ENCODE measurements at places on chromosomes 1 and 21.
A peak's percentile ranks its signal among the peaks of the same experiment; 100 is the strongest.

DNA sequence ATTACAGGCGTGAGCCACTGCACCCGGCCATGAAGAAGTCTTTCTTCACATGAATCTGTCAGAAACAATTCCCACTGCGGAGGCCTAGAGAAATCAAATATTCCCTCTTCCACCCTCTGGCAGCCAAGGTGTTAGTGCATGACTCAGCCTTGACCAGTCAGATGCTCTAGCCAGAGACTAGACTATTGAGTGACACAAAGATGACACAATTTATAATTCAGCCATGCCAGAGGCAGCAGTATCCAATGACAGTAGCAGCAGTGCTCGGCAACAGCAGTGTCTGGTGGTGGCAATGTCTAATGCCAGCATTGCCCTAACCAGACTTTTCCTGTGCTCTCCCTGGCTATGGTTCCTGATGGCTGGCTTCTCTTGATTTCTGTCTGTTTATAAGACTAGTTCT lies 8.7 kb downstream of the CTXND2 start:
- no peak for DNase-seq
- H3K4me1 ChIP-seq = no peaks in the 10 kb centered on the region
- H3K27ac ChIP-seq = no peak overlapping the region

DNA sequence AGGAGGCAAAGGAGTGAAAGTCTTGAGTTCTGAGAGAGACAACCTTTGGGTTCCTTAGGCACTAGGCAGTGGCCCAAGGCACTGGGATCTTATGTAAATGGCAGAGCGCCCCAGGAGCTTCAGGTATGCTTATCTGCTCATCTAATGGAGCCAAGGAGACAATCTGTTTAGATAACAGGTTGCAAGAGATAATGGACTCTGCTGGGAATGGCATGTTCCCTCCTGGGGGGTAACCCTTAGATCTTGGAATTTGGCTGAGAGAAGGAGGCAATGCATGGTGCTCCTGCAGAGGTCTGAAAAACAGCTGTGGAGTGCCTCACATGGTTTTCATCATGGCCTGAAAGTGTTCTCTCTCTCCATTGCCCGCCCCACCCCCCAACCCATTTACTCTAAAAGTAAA lies 44.1 kb upstream of the WLS start:
- H3K27me3 ChIP-seq = no peaks in the 10 kb centered on the region
- no peak for DNase-seq
- H3K36me3 ChIP-seq = no peaks in the 10 kb centered on the region
- H3K4me3 ChIP-seq = no peak overlapping the region
- H3K4me1 ChIP-seq = no peaks in the 10 kb centered on the region
- H3K27ac ChIP-seq = no peak overlapping the region

DNA sequence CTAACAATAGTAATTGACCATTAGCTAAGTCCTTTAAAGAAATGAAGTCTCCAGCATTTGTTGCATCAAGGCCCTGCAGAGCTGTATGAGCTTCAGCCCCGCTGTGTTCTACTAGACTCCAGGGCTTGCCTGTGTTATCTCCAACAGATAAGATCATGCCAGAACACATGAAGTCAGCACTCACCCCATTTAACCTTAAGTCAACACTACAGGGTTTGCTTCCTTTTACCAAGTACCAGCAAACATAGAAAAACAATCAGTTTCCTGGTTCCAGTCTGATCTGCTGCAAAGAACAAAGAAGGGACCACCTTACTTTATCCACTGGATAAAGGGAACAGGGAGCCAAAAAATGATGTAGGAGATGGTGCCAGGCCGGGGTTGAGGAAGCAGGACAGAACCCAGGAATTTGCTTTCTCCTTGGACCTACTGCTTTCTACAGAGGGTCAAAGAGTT lies 41.3 kb upstream of the ENAH start:
- peaks cover 5% of the 10 kb centered on the region for H3K4me1 ChIP-seq
- no peaks in the 10 kb centered on the region for H3K36me3 ChIP-seq
- peak overlapping the region; percentile 17 for H3K27ac ChIP-seq
- no peaks in the 10 kb centered on the region for H3K27me3 ChIP-seq

DNA sequence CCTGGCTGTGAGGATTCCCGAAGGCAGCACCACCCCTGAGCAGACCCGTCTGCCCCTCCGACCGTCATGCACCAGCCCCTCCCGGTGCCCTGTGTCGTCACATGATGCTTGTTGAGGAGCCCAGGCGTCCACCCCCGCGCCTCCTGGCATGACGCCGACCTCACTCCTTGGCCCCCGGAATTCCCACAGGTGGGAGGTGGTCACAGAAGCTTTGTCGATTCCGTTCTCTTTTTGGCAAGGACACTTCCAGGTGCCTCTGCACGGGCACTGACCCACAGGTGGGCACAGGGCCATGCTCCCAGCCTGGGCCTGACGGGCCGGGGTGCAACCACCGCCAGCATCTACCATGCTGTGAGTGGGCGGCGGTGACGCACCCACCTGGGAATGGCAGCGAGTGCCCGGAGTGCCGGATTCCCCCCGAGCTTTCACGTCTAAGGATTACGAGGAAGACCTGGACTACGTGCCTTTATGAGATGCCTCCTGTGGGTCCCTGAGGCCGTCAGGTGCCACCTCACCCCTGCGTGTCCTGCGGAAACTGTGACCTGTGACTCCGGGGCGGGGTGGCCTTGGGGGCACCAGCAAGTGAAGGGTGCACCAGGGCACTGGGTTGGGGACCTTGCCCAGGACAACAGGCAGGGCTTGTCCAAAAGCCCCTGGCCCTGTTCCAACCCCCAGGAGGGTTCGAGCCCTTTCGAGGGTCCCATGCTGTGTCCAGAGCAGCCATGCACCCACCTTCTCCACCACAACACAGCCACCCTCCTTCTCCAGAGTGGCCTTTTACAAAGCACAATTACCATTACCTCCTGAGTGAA lies 31.4 kb upstream of the COL6A1 start:
- DNase-seq = no peak
- no peaks in the 10 kb centered on the region for H3K27me3 ChIP-seq
- peak overlapping the region; percentile 34 for H3K4me3 ChIP-seq
- H3K27ac ChIP-seq = no peak overlapping the region
- H3K36me3 ChIP-seq = no peaks in the 10 kb centered on the region
- peaks cover 14% of the 10 kb centered on the region for H3K4me1 ChIP-seq

DNA sequence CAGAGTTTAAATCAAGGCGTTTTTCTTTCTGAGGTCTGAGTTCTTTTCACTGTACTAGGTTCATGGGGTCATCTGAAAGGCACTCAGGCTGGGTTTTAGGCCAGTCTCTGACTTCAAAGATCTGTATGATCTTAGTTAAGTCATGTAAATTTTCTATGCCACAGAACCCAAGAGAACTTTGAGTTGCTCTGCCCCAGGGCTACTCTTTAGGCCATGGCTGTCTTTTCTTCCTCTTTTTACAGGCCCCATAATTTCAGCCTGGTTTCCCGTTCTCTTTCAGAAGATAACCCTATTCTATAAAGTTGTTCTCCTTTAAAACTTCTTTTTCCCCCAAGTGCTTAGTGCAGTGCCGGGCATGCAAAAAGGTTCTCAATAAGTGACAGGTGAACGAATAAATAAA lies 26.1 kb downstream of the METTL13 start:
- no peaks in the 10 kb centered on the region for H3K27me3 ChIP-seq
- H3K27ac ChIP-seq = no peak overlapping the region
- H3K4me1 ChIP-seq = no peaks in the 10 kb centered on the region
- no peak for DNase-seq

GRCh38 chr1:241950390-241950789 lies 7.2 kb upstream of the BECN2 start:
- H3K4me1 ChIP-seq = no peaks in the 10 kb centered on the region
- no peak overlapping the region for H3K27ac ChIP-seq
- no peak overlapping the region for H3K4me3 ChIP-seq
- no peaks in the 10 kb centered on the region for H3K36me3 ChIP-seq
- no peak for DNase-seq
- H3K27me3 ChIP-seq = no peaks in the 10 kb centered on the region

DNA sequence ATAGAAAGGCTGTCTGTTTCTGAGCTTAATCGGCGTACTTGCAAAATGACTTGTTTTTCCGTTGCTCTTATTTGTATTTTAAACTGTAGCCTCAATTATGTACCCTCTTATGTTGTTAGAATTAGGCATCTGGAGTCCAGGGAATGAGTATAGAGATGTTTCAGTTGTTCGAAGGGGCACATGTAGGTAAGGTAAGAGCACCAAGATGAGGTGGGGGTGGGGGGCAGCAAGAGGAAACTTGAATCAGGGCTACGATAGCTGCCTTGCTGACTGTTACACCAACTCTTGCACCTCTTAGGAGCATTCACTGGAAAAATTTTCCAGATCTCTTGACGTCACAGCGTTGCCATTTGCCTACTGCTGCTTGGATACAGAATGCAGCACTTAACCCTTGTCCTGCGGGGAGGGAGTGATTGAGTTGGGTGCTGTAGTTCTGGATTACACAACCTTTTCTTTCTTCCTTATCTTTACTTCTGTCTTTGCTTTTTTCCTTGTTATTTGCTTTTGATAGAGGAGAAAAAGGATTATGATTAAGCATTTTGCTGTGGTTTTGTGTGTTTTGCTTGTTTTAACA lies 3.2 kb downstream of the ATP1B1 start:
- H3K4me1 ChIP-seq = peaks cover 88% of the 10 kb centered on the region
- H3K36me3 ChIP-seq = no peaks in the 10 kb centered on the region
- peak overlapping the region; percentile 97 for H3K27ac ChIP-seq
- no peaks in the 10 kb centered on the region for H3K27me3 ChIP-seq

GRCh38 chr1:25700626-25701025 lies 84.0 kb downstream of the MAN1C1 start:
- DNase-seq = no peak
- no peak overlapping the region for H3K4me3 ChIP-seq
- H3K27ac ChIP-seq = peak overlapping the region; percentile 65
- H3K4me1 ChIP-seq = peaks cover 21% of the 10 kb centered on the region
- H3K27me3 ChIP-seq = no peaks in the 10 kb centered on the region
- no peaks in the 10 kb centered on the region for H3K36me3 ChIP-seq

- H3K4me1 ChIP-seq = peaks cover 22% of the 10 kb centered on the region
- no peaks in the 10 kb centered on the region for H3K27me3 ChIP-seq
- H3K4me3 ChIP-seq = no peak overlapping the region
Measured at GRCh38 chr21:36749935-36750575, 51.1 kb downstream of the SIM2 start.

- H3K4me3 ChIP-seq = no peak overlapping the region
- H3K27me3 ChIP-seq = no peaks in the 10 kb centered on the region
- no peak for DNase-seq
- peaks cover 12% of the 10 kb centered on the region for H3K4me1 ChIP-seq
- no peaks in the 10 kb centered on the region for H3K36me3 ChIP-seq
Measured at GRCh38 chr1:15364740-15365139, 44.9 kb upstream of the EFHD2 start.

DNA sequence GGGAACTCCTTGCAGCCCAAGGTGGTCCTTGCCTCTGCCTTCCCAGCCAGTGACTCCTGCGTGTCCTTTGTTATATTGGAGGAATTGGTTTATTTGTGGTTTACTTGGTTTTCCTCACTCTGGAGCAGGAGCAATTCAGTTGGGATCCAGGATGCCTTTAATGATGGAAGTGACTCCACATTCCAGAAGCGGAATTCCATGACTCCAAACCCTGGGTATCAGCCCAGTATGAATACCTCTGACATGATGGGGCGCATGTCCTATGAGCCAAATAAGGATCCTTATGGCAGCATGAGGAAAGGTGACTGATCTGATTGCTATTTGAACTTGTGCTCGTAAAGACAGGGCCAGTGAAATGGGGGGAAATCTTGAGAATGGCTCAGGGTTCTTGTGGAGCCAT lies 15.1 kb upstream of the PIGV start:
- no peaks in the 10 kb centered on the region for H3K27me3 ChIP-seq
- peaks cover 45% of the 10 kb centered on the region for H3K4me1 ChIP-seq
- H3K4me3 ChIP-seq = no peak overlapping the region
- DNase-seq = no peak
- peak overlapping the region; percentile 62 for H3K27ac ChIP-seq
- peaks cover 100% of the 10 kb centered on the region for H3K36me3 ChIP-seq

- no peaks in the 10 kb centered on the region for H3K27me3 ChIP-seq
- H3K36me3 ChIP-seq = no peaks in the 10 kb centered on the region
- DNase-seq = no peak
Measured at GRCh38 chr1:214414691-214415090, 133.7 kb downstream of the SMYD2 start.

- peak overlapping the region; percentile 93 for H3K27ac ChIP-seq
- no peaks in the 10 kb centered on the region for H3K36me3 ChIP-seq
- H3K4me3 ChIP-seq = no peak overlapping the region
- H3K4me1 ChIP-seq = peaks cover 6% of the 10 kb centered on the region
- DNase-seq = no peak
- H3K27me3 ChIP-seq = no peaks in the 10 kb centered on the region
Measured at GRCh38 chr1:150156868-150157603, 7.3 kb downstream of the PLEKHO1 start.

GRCh38 chr1:160260406-160261382 lies 1.7 kb downstream of the DCAF8 start:
- H3K4me3 ChIP-seq = peak overlapping the region; percentile 85
- H3K4me1 ChIP-seq = peaks cover 11% of the 10 kb centered on the region
- H3K27me3 ChIP-seq = no peaks in the 10 kb centered on the region
- no peak for DNase-seq
- H3K27ac ChIP-seq = peak overlapping the region; percentile 96

DNA sequence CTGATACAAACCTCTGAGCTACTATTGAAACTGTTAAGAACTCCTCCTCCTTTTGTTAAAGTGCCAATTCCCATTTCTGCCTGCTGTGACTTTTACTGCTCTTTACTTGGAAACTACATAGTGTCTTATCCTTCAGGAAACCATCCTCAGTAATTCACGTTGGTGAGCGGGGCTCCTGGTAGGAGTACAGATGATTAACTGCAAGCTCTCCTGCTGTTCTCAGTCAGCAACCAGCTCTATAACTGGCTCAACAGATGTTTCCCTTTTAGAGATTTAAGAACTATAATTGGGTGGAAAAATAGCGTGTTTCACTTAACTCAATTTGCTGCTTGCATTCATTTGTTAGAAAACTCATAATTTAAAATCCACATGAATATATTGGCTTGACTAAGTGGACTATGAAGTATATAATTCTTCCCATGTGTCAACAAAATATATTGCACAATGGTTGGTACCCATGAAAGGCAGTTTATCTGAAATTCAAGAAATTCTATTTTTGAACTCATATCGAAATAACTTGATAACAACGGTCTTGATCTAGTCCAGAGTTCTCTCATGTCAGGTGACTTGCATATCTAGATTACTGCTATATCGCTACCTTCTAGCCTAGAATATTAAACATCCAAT lies 574.0 kb downstream of the KCNT2 start:
- no peak overlapping the region for H3K27ac ChIP-seq
- H3K4me3 ChIP-seq = no peak overlapping the region
- no peak for DNase-seq
- no peaks in the 10 kb centered on the region for H3K36me3 ChIP-seq
